ENCODE measurements at places on chromosomes 2 and 18.

DNA sequence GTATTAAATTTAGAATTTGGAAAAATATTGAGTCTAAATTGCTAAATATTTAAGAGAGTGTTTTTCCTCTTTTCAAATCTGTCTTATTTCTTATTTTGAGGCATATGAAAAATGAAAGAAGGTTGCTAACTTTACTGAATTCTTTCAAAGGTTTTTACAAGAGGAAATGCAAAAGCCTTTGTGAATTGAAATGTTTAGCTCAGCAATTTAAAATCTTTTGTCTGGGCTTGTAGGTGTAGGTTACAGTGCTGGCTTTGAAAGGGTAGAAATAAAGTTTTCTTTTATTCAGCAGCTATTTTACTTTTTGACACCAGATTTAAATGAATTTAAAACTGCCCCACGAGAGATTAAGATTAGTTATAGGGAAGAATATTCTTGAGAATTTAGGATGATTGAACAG lies 192.0 kb downstream of the CDH7 start:
- no peak for DNase-seq

- no peak for DNase-seq
Observed at GRCh38 chr2:62309465-62310091, 113.7 kb downstream of the B3GNT2 start.

DNA sequence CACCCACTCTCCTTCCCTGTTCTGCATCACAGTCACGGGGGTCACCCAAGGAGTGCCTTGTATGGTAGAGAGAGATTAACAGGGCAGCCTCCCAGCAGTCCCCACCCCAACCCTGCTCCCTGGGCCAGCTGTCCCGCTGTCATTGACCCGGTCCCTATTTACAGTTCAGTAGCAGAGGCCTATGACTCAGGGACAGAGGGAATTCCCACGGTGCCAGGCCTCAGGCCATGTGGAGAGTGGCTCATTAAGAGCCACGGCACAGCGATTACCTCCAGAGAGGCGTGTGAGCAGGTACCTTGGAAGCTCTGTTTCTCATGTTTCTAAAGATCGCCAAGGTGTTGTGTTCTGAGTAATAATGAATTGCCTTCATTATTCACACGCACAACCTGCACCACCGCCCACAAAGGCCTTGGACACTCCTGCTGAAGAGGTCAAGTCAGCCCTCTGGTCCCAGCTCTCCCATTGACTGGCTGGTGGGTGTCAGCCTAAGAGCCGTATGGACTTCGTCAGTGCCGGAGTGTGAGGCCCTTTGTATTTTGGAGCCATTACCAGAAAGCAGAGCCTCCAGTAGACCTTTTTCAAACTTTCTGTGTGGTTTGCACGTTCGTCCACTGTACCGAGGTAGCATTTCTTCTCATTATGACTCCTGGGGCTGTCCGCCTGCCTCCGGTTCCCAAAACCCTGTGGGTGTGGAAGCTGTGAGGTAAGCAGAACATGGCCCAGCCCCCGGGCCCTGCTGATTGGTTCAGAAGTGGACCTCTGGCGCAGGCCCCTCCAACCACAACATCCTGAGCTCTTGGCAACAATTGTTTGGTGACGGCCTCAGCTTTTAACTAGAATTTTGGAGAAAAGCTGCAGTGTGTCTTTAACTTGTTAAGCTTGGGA lies 47.0 kb downstream of the SERTAD2 start:
- DNase-seq, result no peak

DNA sequence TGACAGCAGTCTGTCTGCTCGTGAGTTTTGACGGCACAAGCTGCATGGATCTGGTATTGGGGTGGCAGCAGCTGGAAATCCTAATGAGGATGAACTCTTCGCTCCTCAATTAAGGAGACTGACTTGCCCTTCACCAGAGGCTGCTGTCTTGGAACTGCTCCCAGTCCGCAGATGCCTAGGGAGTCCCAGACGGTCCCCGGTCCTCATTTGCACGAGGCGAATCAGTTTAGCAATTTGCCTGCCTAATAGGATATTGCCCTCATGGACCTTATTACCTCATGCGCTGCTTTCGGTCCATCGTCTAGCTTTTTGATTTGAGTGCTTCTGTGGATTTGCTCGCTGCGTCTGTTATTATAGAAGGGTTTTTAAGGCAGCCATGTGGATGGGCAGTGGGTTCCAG lies 40.6 kb downstream of the ASAP2 start:
- no peak for DNase-seq

DNA sequence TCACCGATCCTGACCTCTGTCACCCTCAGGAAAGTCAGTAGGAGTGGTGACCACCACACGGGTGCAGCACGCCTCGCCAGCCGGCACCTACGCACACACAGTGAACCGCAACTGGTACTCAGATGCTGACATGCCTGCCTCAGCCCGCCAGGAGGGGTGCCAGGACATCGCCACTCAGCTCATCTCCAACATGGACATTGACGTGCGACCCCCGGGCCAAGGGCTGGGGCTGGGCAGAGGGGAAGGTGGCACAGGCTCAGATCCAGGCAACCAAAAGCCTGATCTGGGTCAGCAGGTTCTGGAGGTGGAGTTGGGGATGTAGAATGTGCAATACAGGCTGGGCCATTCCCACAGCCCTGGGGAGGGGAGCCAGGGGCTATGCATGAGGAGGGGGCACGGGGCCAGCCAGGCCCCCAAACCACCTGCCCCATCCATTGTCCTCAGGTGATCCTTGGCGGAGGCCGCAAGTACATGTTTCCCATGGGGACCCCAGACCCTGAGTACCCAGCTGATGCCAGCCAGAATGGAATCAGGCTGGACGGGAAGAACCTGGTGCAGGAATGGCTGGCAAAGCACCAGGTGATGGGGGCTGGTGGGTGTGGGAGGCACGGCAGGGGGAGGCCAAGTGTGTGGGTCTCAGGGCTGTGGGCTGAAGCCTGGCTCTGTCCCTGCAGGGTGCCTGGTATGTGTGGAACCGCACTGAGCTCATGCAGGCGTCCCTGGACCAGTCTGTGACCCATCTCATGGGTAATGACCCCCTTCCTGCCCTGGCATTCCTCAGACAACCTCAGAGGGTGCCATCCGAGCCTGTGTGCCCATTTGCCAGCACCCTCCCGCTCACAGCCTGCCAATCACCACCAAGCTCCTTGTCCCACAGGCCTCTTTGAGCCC lies 1.4 kb downstream of the ALPI start:
- no peak for DNase-seq

DNA sequence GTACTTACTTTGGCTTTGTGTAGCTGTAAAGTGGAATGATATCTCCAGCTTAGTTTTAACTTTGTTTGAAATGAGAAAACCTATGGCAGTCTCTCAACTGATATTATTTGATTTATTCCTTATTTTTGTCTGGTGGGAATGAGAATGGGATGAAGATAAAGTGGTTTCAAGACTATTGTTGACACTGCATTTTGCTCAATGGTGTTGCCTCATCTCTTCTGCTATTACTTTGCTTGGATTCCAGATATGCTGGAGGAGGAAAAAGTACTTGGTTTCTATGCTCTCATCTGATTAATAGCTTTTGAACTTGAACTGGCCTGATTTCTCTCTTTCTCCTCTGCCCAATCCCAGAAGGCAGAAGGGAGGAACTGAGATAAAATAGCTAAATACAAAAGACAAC lies 198.2 kb downstream of the CTNNA2 start:
- DNase-seq, result no peak

GRCh38 chr2:128155970-128156369 lies 65.0 kb downstream of the UGGT1 start:
- no peak for DNase-seq

DNA sequence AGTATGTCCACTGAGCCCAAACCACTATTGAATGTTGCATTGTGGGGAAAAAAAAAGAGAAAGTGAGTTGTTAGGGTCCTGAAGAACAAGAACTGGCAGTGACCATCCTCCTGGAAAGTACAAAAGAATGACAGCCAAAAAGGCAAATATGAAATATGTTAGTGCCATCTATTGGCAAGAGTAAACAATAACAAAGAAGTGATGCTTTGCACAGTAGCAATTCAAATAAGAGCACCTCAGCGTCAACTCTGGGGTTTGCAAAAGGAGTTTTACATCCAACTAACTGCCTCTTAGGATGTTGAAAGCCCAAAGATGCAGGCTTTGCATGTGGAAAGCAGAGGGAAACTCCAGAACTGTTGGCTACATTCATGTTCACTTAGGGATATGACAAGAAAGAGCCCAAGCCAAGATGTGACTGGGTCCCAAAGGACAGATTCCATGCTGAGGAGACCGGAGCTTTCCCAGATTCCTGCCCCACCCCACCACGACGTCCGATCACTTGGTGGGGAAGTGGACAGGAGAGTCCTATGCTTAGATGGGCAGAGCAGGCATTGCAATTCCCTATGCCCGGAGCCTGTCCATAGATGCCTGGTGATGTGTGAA lies 15.6 kb downstream of the TRABD2A start:
- DNase-seq, result peak; percentile 68

GRCh38 chr2:6906165-6906741 lies 11.0 kb upstream of the RNF144A start:
- DNase-seq, result no peak

DNA sequence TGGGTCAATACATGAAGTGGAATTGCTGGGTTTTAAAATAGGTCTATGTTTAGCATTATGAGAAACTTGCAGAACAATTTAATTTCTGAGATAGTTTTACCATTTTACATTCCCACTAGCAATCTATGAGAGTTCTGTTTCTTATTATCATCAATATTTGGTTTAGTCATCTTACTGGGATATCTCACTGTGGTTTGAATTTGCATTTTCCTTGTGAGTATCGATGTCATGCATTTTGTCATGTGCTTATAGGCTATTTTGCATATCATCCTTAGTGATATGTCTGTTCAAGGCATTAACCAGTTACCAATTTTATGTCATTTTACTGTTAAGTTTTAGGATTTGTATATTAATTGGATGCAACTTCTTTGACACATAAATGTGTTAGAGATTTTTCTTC lies 204.4 kb downstream of the MCFD2 start:
- no peak for DNase-seq

- DNase-seq, result peak; percentile 89
Observed at GRCh38 chr2:10097352-10098148, 17.3 kb upstream of the CYS1 start.

DNA sequence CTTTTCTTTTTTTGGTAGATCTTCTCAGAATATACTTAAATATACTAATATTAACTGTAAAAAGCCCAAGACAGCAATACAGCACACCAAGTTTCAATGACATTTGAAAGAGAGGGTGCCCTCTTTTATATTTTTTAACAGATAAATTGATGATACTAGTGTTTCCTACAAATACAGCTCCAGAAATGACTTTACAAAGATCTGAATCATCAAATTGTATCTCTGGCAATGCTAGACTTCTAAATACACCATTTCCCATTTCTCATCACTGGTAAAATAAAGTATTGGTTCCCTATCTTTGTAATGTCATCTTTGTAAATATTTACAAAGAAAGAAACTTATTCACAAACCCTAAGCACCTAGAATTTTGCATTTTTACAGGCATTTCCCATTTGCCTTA lies 281.3 kb downstream of the EXOC6B start:
- DNase-seq, result no peak

GRCh38 chr18:56841836-56842235 lies 190.7 kb downstream of the WDR7 start:
- DNase-seq, result no peak

GRCh38 chr2:31784868-31785267 lies 204.1 kb upstream of the SRD5A2 start:
- DNase-seq, result no peak

DNA sequence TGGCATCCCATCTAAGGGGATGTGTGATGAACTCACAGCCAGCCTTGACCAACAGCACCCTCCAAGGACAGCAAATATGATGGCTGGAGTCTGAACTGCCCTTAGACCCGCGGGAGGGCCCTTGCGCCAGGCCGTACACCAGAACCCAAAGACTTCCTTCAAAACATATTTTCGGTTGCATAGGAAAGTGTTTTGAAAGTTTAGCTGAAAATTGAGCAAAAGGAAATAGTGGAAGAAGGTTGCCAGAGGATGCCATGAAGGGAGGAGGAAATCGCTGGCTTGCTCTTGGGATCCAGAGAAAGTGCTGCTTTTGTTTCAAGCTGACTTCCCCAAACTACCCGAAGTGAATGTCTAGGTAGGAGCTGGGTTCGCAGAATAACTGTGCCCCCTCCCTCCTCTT lies 61.3 kb downstream of the IL1R2 start:
- no peak for DNase-seq

GRCh38 chr2:230781130-230781797 lies 68.6 kb downstream of the CAB39 start:
- no peak for DNase-seq

- no peak for DNase-seq
Observed at GRCh38 chr2:240402566-240403272, 32.7 kb upstream of the GPC1 start.

DNA sequence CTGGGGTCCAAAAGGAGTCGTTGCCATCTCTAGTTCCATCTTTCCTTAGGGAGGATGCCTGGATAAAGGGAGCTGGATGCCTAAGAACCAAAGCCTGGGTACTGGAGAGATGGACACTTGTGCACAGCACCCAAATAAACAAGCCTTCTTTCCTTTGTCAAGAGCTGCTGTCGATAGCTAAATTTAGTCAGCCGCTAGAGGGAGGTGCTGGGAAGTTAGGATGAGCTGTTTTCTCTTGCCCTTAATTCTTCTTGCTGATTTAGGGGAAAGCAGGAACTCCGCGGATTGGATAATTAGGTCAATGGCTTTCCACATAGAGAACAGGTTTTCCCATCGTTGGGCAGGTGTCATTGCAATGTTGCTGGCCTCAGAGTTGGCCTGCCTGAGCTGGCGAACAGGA lies 30.9 kb upstream of the SERPINB12 start:
- peak; percentile 9 for DNase-seq

- no peak for DNase-seq
Observed at GRCh38 chr2:191255756-191256312, 10.6 kb downstream of the MYO1B start.

- DNase-seq, result no peak
Observed at GRCh38 chr2:241901500-241902351, 32.2 kb downstream of the RTP5 start.

DNA sequence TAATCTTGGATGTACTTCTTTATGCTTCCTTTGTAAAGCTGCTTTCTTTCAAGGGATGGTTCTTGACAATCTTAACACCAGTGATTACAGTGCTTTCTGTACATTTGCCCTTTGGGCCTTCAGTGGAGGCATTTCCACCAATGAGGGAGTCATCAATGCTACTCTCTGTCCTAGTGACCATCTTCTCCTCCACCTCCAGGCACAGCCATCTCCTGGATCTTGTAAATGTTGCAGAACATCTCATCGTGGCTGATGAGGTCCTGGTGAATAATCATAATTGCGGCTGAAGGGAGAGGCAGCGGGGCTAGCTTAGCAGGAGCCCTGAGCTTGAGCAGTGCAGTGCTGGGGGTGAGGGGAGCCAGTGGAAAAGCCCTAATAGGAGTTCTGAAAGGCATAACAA lies 32.5 kb downstream of the IDH1 start:
- peak; percentile 10 for DNase-seq

DNA sequence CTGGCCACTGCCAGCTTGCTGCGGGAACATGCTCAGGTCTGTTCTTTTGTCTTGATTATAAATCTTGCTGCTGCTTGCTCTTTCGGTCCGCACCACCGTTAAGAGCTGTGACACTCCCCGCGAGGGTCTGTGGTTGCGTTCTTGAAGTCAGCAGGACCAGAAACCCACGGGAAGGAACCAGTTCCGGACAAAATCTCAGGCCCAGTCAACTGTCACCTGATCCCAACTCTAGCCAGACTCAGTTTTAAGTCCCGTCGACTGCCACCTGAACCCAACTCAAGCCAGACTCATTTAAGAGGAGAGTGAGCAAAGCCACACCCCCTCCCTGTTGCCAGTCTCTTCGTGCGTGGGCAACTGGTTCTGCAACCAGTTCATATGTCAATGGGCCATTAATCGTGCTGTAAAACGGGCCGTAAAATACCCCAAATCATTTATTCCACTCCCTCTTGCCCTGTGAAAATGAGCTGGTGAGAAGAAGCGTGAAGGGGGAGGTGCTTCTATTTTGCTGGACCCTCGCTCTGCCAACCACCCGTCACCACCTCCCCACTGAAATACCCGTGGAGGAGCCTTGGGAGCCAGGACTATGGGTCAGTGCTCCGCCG lies 224.3 kb downstream of the NDUFA10 start:
- no peak for DNase-seq
